Activated gamma-delta T cell treated with Interleukin-2 at 50 U/mL for 16 hours (primary cell): ENCODE measurements at places on chromosomes 12 and 14.

GRCh38 chr12:51216642-51217041 is 1.2 kb downstream of the POU6F1 start:
- DNase-seq = no peak

DNA sequence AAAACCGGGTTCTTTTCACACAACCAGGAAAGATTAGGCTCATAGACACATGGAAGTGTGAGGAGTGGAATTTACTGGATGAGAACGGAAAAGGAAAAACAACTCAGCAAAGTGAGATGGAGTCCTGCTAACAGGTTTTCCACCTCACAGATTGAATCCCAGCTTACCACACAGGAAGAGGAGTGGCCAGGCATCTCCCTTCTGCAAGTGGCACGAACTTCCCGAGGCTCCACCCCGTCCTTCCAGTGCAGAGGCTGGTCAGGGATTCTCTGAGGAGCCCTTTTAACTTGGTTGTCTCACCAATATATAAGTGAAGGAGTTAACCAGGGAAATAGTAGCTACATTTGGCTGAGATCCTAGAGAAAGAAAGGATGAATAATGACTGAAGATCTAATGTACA is 102.8 kb downstream of the SCAF11 start:
- DNase-seq = no peak

GRCh38 chr12:29591140-29592020 is 93.9 kb upstream of the OVCH1 start:
- DNase-seq = no peak

DNA sequence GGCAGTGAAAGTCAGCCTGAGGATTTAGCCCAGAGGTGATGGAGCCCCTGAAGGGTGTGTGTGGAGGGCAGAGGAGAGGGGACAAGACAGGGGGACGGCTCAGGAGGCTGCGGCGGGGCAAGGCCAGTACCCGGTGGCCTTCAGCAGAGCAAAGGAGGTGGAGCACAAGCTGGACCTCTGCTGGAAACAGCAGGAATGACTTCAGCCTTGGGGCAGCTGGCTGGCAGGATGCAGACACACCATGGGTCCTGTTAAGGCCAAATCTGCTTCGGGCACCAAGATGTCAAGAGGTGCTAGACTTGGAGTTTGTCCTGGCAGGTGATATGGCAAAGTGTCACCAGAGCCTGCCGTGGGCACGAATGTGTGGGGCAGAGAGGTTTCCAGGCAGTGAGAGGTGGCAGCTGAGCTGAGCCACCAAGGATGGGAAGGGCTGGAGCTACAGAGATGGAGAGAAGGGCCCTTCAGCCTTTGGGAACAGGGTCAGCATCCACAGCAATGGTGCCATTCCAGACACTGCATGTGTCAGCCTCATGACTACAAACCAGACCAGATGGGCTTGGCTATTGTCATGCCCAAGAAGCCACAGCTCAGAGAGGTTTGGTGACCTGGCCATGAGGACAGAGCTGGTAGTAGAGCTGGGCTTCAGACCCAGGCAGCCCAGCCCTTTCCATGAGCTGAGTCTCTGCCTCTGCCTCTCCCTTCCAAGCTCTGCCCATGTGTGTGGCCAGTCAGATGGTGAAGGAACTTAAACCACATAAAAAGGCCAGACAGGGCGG is 91.9 kb downstream of the LGMN start:
- DNase-seq = no peak

GRCh38 chr12:122282061-122282460 is 15.8 kb upstream of the VPS33A start:
- no peak for DNase-seq

DNA sequence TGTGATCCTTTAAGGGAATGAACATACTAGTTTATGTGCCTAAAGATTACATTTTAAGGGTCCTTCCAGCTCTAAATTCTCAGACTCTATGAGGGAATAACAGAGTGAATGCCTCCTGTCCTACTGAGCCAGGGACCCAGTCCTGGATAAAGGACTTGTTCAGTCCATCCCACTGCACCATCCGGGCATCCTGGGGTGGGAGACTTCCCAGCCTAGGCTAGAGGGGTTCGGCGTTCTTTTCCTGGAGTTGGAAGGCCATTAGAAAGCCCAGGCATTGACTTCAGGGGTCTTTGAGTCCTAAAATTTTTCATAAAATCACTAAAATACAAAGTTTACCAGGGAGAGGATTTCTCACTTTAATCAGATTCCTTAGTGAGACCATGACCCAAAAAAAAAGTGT is 127.9 kb upstream of the FKBP4 start:
- DNase-seq = no peak

- no peak for DNase-seq
Measured at GRCh38 chr12:78712834-78713481, 151.6 kb upstream of the SYT1 start.

- no peak for DNase-seq
Measured at GRCh38 chr12:26422839-26423398, 227.5 kb downstream of the SSPN start.

- DNase-seq = no peak
Measured at GRCh38 chr12:31517994-31518393, 72.9 kb downstream of the DENND5B start.

GRCh38 chr12:12543959-12544358 is 18.7 kb downstream of the DUSP16 start:
- no peak for DNase-seq

GRCh38 chr12:54424224-54424623 is 5.2 kb upstream of the ITGA5 start:
- no peak for DNase-seq

DNA sequence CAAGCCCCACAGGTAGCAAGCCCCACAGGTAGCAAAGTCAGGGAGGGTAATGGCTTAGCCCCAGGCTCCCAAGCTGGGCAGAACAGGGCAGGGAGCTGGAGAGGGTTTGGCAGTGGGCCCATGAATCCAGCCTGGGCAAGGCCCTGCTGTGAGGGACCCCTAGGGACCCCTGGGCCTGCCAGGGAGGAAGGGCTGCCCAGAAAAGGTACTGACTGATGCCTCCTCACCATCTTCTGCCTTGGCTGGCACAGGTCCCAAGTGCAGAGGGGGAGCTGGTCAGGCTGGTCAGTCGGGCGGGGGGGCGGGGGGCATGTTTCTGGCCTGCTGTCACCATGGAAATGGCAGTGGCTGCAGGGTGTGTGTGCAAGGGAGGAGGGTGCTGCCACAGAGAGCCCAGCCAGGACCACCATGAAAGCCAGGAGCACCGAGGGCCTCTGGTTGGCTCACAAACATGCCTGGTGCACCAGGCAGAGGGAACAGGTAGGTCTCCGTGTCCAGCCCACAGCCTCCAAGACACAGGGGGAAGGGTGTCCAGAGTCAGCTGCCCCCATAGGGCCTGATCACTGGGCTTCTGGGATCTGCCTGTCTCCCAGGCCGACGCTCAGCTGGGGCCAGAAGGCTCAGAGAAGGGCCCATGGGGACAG is 1.5 kb upstream of the CRIP2 start:
- no peak for DNase-seq
